ENCODE measurements at places on chromosomes 6 and 20. TPM values are rescaled to one million over a fixed set of nuclear protein-coding genes. Genes with fewer than 3 reads are reported as not detected.

The MUCL3 gene
- not detected for total RNA-seq

DNA sequence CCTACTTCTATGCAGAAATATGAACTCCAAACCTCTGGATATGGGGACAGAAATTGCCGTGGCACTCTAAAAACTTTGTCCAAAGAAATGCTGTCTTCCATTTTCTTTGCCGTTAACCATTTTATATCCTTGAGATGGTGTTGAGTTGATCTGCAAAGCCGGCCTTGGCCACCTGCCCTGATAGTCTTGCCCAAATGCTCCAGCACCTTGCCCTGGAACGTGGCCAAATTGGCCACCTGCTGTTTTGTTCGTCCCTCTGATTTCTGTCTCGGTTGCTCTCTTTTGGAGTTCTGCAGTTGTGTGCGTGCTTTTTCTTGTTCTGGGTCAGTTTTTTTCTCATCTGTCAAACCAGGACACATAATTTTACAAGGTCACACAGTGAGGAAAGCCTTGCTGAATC, 239.7 kb upstream of the GMDS start:
- H3K27ac ChIP-seq: no peak overlapping the region
- H3K4me1 ChIP-seq: no peaks in the 10 kb centered on the region
- DNase-seq: no peak
- no peak overlapping the region for H3K4me3 ChIP-seq
- H3K27me3 ChIP-seq: peaks cover 28% of the 10 kb centered on the region

The WFDC2 gene
- not detected for total RNA-seq

DNA sequence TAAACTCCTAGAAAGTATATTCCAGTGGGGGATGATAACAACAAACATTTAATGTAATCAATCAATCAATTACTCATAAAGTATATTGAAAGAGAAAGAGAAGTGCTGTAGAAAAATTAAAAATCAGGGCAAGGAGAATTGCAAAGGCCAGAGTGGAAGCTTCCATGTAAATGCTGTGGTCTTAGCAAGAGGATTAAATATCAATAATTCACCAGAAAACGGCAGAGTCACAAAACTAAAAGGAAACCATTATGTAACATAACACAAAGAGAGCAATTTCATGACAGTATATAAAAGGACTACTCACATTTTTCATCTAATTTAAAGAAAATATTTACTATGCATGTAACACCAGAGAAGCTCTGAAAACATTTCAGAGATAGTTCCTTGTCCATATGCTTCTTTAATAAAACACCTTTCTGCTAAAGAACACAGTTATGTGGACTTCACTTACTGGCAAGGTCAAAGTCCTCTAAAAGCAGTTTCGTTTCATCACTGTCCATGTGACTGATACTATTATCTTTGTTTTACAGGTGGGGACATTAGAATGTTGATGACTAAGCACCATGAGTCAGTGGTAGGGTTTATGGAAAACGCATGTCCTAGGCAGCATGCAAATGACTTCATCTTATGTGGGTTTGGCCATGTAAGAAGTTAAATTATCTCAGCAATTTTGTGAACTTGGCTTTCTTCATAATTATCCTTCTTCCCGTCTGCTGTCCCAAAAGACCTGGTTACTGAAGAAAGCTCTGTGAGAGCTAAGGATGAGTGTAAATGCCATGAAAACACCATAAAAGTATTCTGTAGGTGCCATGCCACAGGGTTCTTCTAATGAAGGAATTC, 185.8 kb upstream of the TENT5A start:
- no peak overlapping the region for H3K4me3 ChIP-seq
- no peak for DNase-seq
- H3K36me3 ChIP-seq: no peaks in the 10 kb centered on the region
- H3K27ac ChIP-seq: no peak overlapping the region

DNA sequence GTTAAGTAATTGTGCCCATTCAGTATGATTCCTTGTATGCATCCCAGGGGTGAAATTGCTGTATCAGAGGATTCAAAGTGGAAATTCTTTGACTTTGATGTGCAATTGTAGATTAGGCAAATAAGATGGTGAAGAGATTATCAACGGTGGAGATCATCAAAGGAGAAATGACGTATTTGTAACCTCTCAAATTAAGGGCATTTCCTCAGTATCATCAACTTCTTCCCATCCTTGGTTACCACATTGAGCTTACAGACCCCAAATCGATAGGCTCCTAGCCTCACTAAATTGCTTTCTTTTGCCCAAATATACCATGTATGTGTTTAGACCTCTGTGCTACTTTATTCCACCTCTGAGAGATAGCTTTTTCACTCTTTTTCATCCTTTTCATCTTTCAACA, 213.1 kb upstream of the ZFP64 start:
- H3K36me3 ChIP-seq: no peaks in the 10 kb centered on the region
- peak overlapping the region; percentile 91 for H3K27ac ChIP-seq
- H3K4me1 ChIP-seq: peaks cover 33% of the 10 kb centered on the region
- H3K27me3 ChIP-seq: no peaks in the 10 kb centered on the region
- peak overlapping the region; percentile 43 for H3K4me3 ChIP-seq

The SIRPB1 gene
- 4.4 TPM for total RNA-seq

GRCh38 chr6:63814459-63814858, 178.9 kb downstream of the PHF3 start:
- no peak for DNase-seq
- no peak overlapping the region for H3K4me3 ChIP-seq
- H3K27me3 ChIP-seq: peaks cover 37% of the 10 kb centered on the region
- H3K27ac ChIP-seq: no peak overlapping the region

DNA sequence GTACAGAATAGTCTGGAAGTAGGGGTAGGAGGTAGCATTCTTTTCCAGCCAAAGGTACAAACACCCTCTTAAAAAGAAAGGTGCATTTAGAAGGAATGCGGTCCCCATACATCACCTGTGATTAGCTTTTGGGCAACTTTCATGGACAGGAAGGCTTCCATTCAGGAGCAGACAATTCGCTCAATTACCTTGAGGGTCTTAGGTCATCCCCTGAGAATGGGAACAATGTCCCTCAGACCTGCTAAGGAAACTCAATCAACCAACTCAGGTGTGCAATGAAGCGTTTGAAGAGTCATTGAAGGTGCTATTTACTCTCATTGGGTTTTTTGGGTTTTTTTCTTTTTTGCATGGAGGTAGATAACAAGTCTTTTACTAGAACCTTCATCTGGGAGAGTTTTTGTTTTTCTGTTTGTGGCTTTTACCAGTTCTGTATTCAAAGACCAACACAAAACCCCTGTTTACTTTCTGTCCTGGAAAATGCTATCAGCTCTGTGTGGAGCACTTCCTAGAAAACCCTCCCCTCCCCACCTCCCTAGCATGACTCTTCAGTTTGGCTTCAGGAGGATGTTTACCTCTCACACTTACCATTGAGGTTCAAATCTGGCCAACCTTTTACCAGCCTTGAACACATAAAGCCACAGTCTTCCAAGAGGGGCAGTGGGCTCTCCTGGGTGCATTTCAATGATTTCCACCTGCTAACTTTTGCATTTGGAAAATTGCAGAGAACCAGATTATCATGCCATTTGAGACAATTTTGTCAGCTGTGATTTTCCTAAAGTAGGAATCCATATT, 271.2 kb upstream of the PRDM1 start:
- H3K4me1 ChIP-seq: peaks cover 40% of the 10 kb centered on the region
- H3K36me3 ChIP-seq: no peaks in the 10 kb centered on the region
- H3K27me3 ChIP-seq: no peaks in the 10 kb centered on the region
- H3K27ac ChIP-seq: no peak overlapping the region

GRCh38 chr20:19552221-19553180, 205.6 kb upstream of the RIN2 start:
- H3K27ac ChIP-seq: no peak overlapping the region
- DNase-seq: no peak
- H3K4me3 ChIP-seq: no peak overlapping the region
- no peaks in the 10 kb centered on the region for H3K36me3 ChIP-seq
- H3K4me1 ChIP-seq: no peaks in the 10 kb centered on the region

DNA sequence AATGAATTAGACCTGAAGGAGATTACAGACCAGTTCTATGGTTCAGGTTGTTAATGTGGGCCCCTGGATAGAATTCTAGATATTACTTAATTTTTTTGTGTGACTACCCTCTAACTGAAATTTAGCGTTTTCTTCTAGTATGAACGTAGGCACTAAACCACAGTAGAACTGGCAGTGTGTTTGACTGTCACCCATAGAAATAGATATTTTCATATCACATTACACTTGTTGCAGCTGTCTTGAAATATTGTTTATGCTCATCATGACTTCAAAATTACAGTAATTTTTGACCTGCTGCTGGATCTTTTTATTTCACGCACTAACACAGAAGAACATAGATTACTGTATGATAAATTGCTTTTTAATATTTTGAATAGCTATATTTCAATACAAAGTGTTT, 31.6 kb downstream of the E2F3 start:
- H3K4me1 ChIP-seq: no peaks in the 10 kb centered on the region
- H3K27ac ChIP-seq: no peak overlapping the region
- H3K36me3 ChIP-seq: peaks cover 7% of the 10 kb centered on the region
- DNase-seq: no peak
- H3K27me3 ChIP-seq: no peaks in the 10 kb centered on the region

DNA sequence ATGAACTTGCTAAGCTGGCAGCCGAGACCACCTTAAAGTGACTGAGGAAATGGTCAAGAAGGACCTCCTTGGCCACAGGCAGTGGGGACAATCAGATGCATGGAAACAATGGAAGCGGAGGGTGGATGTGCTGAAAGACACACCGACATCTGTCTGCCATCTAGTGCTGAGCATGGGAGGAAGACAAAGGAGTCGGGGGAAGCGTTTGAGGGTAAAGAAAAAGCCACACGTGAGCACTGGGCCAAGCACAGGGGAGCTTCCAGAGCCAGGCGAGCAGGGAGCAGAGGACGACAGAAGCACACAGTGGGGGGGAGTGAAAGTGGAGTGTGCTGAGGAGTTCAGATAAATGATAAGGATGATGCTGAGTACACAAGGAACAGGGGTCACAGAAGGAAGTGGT, 367.8 kb downstream of the ZFAND3 start:
- H3K4me1 ChIP-seq: peaks cover 14% of the 10 kb centered on the region
- peak overlapping the region; percentile 43 for H3K27ac ChIP-seq
- DNase-seq: no peak
- H3K4me3 ChIP-seq: no peak overlapping the region
- H3K27me3 ChIP-seq: no peaks in the 10 kb centered on the region
- peaks cover 8% of the 10 kb centered on the region for H3K36me3 ChIP-seq

DNA sequence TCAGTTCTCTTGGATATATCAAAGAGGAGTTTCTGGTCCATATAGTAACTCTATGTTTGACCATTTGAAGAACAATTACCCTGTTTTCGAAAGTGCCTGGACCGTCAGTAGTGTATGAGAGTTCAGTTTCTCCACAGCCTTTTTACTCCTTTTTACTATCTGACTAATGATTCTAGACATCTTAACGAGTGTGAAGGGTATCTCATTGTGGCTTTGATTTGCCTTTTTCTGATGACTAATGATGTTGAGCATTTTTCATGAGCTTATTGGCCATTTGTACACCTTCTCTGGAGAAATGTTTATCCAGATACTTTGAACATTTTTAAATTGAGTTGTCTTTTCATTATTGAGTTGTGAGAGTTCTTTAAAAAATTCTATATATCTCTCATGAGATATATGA, 114.9 kb upstream of the ATXN1 start:
- no peaks in the 10 kb centered on the region for H3K4me1 ChIP-seq
- H3K27me3 ChIP-seq: peaks cover 27% of the 10 kb centered on the region
- no peak overlapping the region for H3K4me3 ChIP-seq
